Thoracic aorta (tissue), 2 donors: ENCODE measurements at places on chromosomes 2 and 18. TPM values are rescaled to one million over a fixed set of nuclear protein-coding genes. Genes with fewer than 3 reads are reported as not detected.

- DNase-seq: no peak
Measured at GRCh38 chr18:45430041-45430440, 185.2 kb upstream of the SLC14A2 start.

Gene LAMA3
- 34.2 TPM for total RNA-seq

Gene SAG
- total RNA-seq: not detected

GRCh38 chr2:207282916-207283315 is 117.2 kb upstream of the KLF7 start:
- DNase-seq: no peak

- no peak for DNase-seq
Measured at GRCh38 chr2:113183703-113184102, 9.9 kb downstream of the PSD4 start.

Gene ZBTB7C
- total RNA-seq: 10.9 TPM

Gene GCFC2
- 21.5 TPM for total RNA-seq

DNA sequence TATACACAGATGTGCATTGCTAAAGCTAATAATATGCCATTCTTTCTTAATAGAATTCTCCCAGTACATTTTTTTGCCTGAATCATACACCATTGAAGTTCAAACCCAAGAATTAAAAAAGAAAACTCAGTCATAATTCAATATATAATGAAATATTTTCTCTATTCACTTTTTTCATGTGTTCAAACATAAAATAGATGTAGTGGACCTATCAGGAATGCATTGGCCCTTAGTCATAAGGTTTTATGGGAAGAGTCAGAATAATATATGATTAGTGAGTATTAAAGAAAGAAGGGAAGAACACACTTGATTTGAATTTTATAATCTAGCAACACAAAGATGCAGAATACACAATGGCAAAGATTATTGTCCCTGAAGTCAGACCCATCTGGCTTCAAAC is 297.0 kb upstream of the COL3A1 start:
- DNase-seq: no peak

DNA sequence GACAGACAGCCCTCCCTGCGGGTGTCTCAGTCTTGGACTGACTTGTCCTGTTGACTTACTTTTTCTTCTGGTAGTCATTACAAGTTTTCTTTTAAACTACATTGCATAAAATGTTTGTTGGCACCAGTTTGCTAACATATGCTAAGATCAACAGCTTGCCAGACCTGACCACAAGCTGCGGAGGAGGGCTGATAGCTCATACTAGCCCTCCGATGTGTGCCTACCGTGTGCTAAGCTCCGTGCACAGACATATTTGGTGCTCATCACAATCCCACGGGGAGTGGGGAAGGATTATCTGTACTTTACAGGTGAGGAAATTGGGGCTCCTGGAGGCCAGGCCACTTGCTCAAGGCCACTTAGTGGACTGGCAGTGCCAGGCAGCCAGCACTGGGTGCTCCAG is 72.8 kb upstream of the YPEL5 start:
- DNase-seq: no peak

DNA sequence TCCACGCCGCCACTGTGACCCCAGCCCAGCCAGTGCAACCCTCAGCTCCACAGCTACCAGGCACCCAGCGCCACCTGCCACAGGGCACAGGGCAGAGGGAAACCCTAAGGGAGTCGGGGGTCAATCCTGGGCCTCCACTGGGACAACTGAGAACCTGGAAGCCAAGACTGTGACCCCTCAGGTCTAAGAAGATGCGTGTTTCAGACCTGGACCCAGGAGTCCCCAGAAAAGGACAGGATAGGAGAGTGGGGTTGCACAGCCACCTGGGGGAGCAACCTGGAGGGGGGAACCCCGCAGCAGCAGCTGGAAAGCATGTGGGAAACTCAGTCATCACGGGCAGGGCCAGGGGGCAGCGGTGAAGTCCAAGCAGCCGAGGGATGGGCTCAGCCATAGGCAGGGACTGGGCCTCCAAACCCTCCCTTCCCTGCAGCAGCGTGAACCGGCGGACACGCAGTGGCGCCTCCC is 4.1 kb downstream of the ESPNL start:
- no peak for DNase-seq
